Renal cortex interstitium (tissue), 15 donors: ENCODE measurements at places on chromosomes 2 and 18. TPM values are rescaled to one million over a fixed set of nuclear protein-coding genes. Genes with fewer than 3 reads are reported as not detected.

The NRP2 gene
- 69.1 TPM for polyA plus RNA-seq

DNA sequence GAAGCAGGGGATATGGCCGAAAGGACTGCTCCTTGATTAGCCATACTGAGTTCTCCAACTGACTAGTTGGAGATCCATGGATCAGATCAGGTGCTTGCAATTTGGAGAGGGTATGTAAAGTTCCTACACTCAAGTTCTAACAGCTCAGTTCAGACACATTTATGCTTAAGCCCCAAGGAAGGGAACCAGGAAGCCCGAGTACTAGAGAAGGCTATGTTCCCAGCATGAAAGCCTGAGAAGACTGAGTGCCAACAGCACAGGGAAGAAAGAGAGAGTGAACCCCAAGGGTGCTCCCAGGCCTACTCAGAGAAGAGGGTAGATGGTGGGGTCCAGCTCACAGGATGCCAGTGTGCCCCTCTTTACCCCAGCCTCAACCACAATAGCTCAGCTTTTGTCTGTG is 16.1 kb upstream of the SPTBN1 start:
- DNase-seq: no peak

GRCh38 chr18:23154030-23154429 is 18.7 kb downstream of the CABLES1 start:
- DNase-seq: no peak

- DNase-seq: no peak
Measured at GRCh38 chr2:239096676-239097427, 249.0 kb downstream of the TWIST2 start.

DNA sequence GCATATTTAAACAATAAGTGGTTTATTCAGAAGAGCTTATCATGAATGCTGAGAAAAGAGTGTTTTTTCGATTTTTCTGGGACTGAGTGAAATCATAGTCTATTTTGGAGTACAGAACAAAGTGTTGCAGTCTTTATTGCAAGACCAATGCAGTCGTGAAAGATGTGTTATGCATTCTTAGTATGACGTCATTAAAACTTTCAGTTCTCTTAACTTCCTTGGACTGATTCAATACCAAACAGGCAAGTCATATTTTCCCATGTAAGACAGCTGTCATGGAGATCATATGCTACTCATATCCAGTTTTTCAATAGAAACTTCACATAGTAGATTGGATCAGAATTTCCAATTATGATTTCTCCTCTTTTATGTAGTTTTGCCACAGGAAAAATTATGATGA is 92.6 kb downstream of the RIT2 start:
- no peak for DNase-seq

- no peak for DNase-seq
Measured at GRCh38 chr2:138818556-138818955, 38.4 kb upstream of the NXPH2 start.

The STK11IP gene
- 24.0 TPM for polyA plus RNA-seq

The RFTN2 gene
- polyA plus RNA-seq: 17.2 TPM

GRCh38 chr2:70679259-70679658 is 88.7 kb downstream of the ADD2 start:
- DNase-seq: no peak

- DNase-seq: peak; percentile 69
Measured at GRCh38 chr2:10434886-10435819, 13.0 kb downstream of the ODC1 start.

DNA sequence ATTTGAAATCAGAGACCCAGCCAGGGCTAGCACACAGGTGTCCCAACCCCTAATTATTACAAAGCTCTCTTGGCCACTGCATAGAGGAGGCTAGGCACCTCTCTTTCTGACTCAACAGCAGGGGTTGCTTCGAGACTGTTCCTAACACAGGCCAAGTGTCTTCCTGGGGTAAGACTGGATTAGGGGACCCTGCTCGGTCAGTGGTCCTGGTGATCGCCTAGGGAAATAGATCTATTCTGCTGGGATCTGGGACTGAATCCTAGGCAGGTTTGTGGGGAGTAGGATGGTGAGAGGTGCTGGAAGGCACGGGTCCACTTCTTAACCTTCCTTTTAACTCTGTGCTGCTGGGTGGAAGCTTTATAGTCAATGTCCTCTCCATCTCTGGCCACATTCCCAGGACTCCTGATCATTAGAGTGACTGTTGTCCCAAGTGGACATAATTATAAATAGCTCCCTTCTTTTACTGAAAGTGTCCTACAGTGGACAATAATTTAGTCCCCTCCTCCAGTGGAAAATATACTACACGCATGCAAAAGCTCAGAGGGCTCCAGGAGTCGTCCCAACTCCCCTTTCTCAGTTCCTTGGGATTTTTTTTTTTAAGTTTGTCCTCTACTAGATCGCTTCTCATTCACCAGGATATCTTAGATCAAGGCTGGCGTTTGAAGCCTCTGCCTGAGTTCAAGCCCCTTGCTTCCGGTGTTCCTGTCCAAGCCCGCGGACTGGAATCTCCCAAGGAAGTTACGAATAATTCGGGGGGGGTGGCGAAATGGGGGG is 1.3 kb upstream of the TRIB2 start:
- DNase-seq: no peak

The SP140 gene
- polyA plus RNA-seq: 0.49 TPM

The TDRD15 gene
- polyA plus RNA-seq: 0.01 TPM

The CD8A gene
- polyA plus RNA-seq: 0.25 TPM

The CPLX4 gene
- polyA plus RNA-seq: 0.23 TPM

The AQP4 gene
- polyA plus RNA-seq: 0.56 TPM

DNA sequence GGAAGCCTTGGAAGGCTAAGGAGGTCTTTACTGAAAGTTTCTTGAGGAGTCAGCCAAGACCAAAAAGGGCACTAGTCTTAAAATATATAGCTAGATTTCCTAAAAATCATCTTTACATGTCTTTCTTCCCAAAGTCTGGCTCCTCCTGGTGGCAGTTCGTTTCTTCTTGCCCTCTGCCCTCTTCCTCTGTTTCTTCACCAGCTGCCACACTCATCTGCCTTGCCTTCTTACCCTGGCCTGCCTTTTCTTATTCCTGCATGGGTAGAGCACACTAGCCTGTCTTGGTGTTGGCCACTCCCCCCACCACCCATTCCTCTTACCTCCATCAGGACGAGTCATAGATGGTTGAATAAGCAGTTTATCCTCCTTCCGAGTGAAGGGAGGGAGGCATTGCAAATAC is 129.8 kb downstream of the RAPGEF4 start:
- no peak for DNase-seq

DNA sequence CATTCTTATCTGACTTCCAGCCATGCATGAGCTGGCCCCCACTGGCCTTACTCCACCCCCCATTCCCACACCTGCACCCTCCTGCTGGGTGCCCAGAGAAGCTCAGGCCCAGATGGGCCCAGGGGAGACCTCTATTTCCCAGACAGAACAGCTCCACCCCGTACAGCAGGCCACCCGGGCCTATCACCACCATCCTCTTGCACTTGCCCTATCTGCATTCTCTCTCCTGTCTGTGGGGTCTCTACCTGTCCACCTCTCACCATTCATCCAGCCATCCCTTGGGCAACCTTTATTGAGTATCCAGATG is 25.3 kb upstream of the TNS1 start:
- DNase-seq: no peak

DNA sequence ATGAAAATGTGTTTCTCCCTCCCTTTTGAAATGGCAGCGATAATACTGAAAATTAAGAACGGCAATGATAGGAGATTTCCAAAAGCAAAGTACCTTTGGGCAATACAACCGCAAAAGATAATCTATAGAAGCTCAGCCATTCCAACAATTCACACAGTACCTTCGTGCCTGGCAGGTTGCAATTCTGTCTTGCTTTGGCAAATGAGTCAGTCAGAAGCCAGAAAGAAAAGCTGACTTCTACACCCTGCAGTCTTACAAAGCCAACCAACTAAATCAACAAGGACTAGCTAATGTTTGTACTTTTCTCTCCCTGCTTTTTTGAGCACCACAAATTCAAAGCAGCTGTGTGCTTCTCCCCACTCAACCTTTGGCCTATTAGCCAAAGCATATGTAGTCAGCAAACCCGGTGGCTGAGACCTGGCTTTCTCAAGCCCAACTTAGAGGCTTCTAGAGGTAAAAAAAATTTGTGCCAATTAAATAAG is 25.7 kb upstream of the ID2 start:
- no peak for DNase-seq

GRCh38 chr18:5175378-5175777 is 21.7 kb downstream of the AKAIN1 start:
- no peak for DNase-seq

- no peak for DNase-seq
Measured at GRCh38 chr2:42386682-42387081, 25.7 kb upstream of the COX7A2L start.

GRCh38 chr2:98419544-98419943 is 25.1 kb upstream of the INPP4A start:
- DNase-seq: no peak

DNA sequence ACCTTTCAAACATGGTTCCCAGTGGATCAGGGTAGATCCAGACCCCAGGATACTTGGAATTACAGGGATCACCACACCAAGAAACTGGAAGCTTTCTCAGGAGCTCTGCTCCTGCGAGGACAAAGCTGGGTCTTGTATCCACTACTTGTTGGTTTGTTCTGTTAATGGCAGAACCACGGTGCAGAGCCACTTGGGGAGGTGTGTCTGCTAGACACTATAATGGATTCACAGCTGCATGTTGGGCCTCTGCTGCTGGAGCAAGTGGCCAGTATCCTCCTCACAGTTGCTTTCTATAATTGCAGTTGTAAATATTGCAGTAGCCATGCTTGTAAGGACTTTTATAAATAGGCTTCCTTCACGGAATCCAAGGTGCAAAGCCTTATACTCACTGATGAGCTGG is 12.9 kb downstream of the FOSL2 start:
- no peak for DNase-seq

- DNase-seq: no peak
Measured at GRCh38 chr2:185645529-185645928, 93.1 kb upstream of the FSIP2 start.

DNA sequence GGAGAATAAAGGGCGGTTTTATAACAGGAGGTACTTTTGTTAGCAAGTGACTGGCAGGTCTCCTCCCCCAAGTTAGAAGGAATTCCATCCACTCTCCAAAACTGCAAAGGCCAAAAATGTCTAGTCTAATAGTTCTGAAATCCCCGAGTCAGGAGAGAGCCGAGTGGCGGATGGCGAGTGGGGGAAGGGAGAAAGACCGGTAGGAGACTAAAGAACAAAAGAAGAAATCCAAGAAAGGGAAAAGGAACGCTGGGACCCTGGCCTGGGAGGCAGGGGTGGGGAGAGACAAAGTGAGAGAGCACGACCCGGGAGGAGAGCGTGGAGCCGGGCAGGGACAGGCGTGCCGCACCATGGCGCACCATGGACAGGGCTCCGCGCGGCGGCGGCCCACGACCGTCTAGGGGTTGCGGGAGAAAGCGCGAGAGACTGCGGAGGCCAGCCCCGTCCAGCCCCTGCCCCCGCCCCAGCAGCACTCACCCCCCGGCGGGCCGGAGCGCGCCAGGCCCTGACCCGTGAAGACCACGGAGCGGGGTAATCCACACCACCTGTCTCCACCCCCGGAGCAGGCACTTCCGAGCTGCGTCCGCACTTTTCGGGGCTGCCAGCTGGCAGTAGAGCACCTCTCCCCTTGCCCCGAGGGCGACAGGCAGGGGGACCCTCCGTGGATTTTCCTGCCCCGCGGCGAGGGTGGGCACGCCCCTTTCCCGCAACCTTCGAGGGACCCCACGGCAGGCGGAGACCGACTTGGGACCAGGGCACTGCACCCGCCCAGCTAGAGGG is 1.6 kb downstream of the CDH2 start:
- no peak for DNase-seq

The CELF4 gene
- 2.2 TPM for polyA plus RNA-seq

The POTEJ gene
- polyA plus RNA-seq: not detected

The NOTO gene
- polyA plus RNA-seq: 0.07 TPM

- no peak for DNase-seq
Measured at GRCh38 chr18:45274026-45274425, 341.2 kb upstream of the SLC14A2 start.
